ENCODE measurements at places on chromosomes 4 and X.
A peak's percentile ranks its signal among the peaks of the same experiment; 100 is the strongest.

- DNase-seq, result no peak
Measured at GRCh38 chrX:70553516-70553915, 108.9 kb downstream of the DLG3 start.

DNA sequence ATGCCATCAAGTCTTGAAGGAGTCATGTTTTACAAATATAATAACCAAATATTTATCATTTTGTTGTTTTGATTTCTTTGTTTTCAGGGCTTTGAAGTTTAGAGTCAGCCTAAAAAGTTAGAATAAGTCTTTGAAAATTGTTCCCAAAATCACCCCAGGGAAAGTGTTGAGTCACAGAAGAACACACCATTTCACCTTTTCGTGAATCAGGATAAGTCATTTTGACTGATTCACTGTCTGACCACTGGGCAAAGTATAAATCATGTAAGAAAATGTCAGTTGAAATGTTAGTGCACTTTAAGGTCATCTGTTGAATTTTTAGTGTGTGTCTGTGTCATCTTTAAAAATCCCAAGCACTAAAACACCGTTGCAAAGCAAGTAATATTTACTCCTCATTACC, 1320.1 kb downstream of the RPA4 start:
- DNase-seq, result no peak

DNA sequence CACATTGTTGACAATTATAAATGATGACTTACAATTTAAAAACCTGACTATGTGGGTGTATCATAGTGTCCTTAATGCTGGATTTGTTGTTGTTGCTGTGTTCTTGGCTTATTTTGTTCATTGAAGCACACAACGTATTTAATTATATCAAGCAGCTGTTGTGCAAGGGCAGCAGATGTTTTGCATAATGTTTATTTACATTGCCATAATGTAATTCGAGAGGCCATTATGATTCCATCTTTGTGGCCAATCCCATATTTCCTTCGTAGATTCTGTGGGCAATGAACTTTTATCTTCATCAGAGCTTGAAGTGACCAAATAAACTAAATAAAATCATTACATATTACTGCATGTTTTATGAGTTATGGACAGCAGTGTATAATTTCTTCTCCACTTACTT, 422.6 kb upstream of the GALNTL6 start:
- DNase-seq, result no peak

DNA sequence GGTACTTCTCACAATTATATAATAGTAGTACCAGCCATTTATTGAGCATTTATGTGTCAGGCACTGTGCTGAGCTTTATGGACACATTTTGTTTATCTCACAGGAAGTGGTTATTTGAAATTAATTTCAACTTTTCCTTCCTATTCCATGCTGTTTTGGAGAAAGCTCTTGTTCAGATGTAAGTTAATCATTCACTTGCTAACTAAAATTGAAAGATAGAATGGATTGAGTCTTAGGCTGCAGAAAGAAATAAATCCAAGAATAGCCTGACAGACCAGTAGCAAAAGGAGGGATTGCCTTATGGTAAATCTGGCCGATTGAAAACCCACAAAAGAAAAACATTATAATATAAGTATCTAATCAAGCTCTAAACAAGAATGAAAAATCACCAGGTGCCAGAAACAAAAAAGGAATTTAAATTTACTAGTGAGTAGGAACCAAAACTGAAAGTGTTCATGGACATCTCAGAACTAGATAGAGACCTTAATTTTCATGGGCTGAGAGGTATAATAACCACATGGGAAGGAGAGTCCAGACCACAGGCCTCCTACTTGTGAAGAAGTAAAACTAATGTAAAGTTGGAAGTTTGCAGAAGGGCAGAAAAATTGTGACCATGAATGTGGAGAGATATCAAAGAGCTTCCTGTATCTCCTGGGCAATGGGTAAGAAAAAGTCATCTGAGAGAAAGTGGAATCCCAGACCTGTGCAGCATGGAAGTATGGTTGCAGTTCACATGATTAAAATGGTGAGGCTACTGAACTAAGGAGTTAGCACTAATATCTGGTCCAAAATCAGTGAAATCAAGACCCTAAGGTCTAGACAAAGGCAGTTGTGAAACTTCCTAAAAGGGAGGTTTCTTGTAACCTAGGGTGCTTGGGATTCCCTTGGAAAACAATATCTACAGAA, 38.0 kb downstream of the RADX start:
- DNase-seq, result no peak

DNA sequence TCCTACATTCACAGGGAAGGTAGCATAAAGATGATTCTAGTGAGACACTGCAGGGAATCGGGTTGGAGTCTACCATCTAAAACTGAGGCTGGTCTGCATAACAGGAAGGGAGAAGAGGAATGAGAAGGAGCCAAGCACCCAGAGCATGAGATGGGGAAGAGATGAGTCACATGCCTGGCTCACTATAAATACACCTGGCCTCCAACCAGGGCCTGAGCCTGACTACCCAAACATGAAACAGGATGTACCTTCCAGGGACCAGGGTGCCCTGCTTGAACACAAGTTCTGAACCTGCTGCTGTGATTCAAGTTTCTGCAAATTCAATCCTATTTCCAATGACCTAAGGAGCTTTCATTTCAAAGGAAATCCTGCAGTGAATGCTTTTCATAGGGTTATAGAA, 24.9 kb downstream of the CD99L2 start:
- DNase-seq, result no peak

GRCh38 chr4:114311787-114312186, 286.8 kb upstream of the UGT8 start:
- DNase-seq, result no peak

DNA sequence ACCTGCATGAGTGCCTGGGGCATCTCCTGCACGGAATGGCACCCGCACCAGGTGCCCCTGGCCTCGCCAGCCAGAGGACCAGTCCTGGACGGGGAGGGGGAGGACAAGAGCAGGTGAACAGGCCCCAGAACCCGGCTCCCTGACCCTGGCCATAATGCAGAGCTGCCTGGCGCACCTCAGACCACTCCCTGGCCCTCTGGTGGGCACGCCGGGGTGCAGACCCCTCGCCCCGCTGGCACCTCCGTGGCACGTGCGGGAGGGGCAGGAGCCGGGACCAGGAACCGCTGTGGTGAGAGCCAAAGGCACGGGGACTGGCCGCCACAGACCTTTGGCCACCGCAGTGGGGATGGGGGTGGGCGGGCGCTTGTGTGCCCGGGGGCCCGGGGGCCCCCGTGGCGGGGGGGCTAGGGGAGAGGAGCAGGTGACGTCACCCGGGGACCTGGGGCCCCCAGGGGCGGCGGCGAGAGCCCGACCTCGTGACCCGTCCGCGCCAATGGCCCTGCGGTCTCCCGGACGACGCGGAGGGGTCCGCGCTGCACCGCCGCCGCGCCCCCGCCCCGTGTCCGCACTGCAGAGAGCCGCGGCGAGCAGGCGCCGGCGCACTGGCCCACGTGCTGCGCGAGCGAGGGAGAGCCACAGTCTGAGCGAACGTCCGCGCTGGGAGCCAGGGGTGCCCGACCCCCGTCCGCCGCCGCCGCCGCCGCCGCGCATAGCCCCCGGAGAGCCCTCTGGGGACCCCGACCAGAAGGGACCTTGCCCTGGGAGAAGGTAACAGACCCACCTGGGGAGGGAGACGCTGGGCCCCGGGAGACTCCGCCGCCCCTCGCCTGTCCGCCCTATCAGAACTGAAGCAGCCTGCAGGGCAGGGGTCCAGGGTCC, at the start of gene PNMA3:
Gene PNMA3 (plus strand): TSS at position 600 of the 879 bp plus-strand sequence. CDS start 586 bp downstream, outside the sequence.
- DNase-seq, result no peak

GRCh38 chr4:18803781-18804180, 782.2 kb upstream of the LCORL start:
- no peak for DNase-seq

GRCh38 chr4:119638359-119638758, 9.8 kb upstream of the PDE5A start:
- no peak for DNase-seq

- DNase-seq, result no peak
Measured at GRCh38 chrX:137916090-137916746, 350.3 kb downstream of the ZIC3 start.

DNA sequence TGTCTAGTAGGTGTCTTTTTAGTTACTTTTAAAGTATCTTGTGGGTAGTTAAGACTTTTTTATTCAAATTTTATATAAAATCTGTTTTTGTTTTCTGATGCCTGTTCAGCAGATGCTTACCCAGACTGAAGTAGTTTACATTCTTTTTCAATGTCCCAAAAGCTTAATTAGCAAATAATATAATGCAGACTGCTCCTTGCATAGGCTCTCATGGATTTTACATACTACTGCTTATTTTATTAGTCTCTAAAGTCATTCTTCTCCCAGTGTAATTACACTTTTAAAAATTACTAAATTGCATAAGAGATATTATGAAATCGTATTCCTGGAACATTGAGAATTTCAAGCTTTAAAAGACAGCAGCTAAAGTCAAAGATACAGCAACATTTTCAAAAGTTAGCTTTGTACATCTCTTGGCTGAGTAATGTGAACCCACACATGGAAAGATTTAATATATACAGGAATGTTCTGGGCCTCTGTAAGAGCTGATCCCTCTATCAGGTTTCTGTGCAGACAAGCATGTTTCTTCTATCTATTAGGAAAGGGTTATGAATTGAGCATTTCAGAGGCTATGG, 148.4 kb upstream of the SPRY1 start:
- no peak for DNase-seq

GRCh38 chr4:124499261-124499660, 213.3 kb downstream of the ANKRD50 start:
- no peak for DNase-seq

DNA sequence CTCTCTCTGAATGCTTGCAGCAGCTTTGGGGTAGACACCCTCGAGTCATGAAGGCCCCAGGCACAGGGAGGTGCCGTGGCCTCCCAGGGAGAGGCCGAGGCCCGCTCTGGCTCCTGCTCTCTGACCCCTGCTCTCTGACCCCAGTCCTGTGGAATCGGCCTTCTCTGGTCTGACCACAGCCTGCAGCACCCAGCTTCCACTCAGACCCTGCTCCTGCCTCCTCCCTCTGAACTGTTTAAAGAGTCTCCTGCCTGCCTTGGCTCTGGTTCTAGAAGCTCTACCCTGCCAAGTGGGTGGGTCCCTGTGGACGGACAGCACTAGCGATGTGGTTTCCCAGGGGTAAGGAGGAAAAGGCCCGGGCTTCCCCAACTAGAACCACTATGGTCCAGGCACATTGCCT, 78.2 kb upstream of the TMEM150C start:
- no peak for DNase-seq

GRCh38 chr4:8157944-8158709, 486 bp downstream of the ABLIM2 start:
- no peak for DNase-seq

GRCh38 chrX:100635989-100636320, 651 bp downstream of the TSPAN6 start:
- no peak for DNase-seq

DNA sequence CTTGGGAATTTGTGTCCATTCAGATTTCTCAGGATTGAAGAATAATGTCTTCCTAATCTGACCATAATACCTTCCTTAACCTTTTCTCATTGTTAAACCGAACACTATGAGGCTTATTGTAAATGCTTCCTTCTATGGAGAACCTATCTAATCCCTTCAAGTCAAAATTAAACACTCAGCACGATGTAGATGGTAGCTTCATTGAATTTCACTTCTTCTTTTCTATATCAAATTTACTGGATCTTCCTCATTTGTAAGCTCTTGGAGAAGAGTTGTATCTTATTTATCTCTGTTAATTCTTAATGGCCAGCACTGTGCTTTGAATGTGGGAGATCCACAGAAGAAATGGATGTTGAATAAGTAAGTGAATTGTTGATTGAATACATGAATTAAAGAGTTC, 109.0 kb upstream of the RAPGEF2 start:
- no peak for DNase-seq

DNA sequence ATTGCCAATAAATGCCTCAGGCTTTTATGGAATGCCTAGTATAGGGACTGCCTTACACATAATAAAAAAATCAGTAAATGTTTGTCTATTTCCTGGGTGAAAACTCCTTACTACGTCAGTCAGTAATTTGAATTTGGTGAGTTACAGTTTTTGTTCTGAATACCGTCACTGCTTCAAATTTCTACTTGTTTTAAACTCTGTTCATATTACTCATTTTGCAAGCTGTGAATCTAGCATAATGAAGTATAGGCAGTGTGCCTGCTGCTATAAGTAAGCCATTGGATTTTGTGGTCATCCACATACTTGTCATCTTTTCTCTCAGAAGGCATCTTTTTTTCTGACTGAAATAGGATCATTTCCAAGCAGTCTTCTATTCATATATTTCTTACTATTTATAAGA, 43.1 kb downstream of the SYNPO2 start:
- no peak for DNase-seq

DNA sequence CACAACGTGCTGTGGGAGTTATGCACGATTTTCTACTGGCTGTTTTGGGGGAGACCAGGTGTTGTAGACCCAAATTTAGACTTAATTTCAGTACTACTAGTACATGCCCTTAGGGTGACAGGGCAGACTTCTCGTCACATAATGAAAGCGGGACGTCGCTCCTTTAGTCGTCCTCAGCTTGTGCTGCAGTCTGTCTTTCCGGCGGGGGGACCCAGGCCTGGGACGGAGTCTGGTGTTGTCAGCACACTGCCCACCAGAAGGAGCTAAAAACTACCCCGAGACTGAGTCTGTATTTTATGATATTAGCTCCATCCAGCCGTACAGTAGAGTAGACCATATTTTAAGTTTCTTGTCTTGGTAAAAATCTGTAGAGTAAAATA, 35.5 kb downstream of the NOP14 start:
- DNase-seq, result no peak

DNA sequence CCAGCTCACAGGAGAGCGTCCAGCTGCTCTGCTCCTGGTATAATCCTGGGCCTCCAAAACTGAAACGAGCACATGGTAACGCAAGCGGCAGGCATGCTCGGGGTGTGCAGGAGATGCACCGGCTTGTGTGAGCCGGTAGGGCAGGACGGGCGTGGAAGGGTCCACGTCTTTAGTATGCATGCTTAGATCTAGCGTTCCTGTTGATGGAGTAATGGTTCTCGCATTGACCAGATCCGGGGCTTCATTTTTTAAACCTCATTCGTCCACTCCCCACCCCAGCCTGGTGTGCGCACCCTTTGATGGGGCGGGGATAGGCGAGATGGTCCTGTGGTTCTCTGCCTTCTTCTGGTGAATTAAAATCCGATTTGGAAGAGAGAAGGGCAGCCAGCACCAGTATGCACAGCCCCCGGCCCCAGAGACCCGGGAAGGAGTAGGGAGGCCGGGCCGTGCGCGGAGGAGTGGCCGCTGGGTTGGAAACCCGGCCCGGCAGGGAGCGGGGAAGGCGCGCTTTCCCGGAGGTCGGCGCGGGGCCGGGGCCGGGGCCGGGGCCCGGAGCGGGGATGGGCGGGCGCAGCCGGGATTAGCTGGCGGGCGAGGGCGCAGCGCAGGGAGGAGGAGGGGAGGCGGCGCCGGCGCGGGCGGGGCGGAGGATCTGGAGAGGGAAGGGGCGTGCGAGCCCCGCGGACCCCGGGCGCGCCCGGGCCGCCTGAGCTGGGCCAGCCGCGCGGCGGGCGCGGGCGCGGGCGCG, 39.9 kb downstream of the FAM149A start:
- peak; percentile 13 for DNase-seq

DNA sequence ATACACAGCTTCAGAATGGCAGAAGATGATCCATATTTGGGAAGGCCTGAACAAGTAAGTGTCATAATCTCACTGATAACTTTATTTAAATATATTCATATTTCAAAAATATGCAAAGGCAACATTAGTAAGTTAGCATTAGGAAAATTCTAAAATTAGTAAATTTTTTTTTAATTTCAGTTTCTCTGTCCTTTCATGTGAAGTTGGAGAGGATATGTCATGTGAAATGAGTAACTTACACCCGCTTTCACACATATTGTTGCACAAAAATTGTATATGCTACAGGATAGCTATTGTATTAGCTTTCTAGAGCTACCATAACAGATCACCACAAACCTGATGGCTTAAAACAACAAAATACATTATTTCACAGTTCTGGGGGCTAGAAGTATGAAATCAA, 24.3 kb downstream of the NFKB1 start:
- DNase-seq, result no peak

- DNase-seq, result no peak
Measured at GRCh38 chr4:67019686-67020437, 525.4 kb downstream of the CENPC start.

Data from T-helper 2 cell (primary cell).